Cortex of kidney (tissue), 1 donor: ENCODE measurements at places on chromosomes 16 and 17.

GRCh38 chr17:40886090-40886489 lies 1.0 kb upstream of the KRT20 start:
- DNase-seq: no peak

DNA sequence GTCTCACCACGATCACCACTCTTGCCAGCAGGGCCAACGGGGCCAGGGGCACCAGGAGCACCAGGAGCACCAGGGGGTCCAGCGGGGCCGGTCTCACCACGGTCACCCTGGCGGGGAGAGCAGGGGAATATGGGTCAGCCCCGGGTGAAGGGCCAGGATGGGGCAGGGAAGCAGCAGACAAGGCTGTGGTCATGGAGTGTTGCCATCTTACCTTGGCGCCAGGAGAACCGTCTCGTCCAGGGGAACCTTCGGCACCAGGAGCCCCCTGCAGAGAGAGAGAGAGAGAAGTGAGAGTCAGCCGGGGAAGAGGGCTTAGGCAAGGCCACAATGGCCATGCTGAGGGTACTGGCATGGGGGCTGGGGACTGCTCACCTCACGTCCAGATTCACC lies 12.9 kb downstream of the COL1A1 start:
- DNase-seq: no peak

GRCh38 chr16:66459878-66460277 lies 32.8 kb downstream of the BEAN1 start:
- DNase-seq: no peak

GRCh38 chr17:75078284-75079022 lies 9.3 kb upstream of the SLC16A5 start:
- no peak for DNase-seq

GRCh38 chr17:82875407-82875856 lies 35.6 kb upstream of the ZNF750 start:
- DNase-seq: no peak

GRCh38 chr16:12060751-12061150 lies 84.2 kb downstream of the SNX29 start:
- no peak for DNase-seq

- no peak for DNase-seq
Observed at GRCh38 chr16:57390636-57391295, 13.8 kb upstream of the CCL17 start.

GRCh38 chr16:89376812-89377452 lies 113.4 kb downstream of the ANKRD11 start:
- DNase-seq: no peak

DNA sequence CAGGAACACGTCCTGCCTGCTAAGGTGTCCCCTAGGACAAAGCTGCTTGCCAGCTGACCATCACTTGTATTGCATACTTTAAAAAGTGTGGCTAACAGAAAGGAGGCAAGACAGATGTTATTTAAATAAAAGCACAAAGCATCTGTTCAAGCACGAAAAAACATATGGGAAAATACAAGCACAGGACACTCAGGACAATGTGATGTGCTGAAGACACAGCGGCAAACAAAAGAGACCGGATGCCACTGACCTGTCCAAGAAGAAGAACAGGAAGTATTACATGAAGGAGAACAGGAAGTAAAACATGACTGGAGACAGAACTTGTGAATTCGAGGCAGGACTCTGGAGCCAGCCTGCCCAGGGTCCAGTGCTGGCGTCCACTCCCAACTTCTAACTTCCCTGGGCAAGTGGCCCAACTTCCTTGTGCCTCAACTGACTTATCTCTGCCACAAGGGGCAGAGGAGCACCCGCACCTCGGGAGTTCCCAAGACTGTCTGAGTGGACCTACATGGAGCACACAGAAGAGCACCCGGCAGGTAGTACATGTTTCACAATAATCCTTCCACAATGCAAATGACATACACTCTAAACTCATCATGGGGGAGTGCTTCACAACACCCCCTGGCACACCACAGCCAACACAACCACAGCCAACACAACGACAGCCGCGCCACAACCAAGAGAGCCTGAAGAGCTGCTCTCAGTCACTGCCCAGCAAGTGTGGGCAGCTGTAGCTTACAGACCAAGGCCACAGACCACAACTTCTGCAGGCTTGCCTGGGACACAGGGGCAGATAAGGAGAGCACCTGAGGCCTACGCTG lies 36.6 kb downstream of the ANKRD11 start:
- DNase-seq: no peak

- DNase-seq: no peak
Observed at GRCh38 chr17:69450918-69451317, 36.4 kb downstream of the MAP2K6 start.

DNA sequence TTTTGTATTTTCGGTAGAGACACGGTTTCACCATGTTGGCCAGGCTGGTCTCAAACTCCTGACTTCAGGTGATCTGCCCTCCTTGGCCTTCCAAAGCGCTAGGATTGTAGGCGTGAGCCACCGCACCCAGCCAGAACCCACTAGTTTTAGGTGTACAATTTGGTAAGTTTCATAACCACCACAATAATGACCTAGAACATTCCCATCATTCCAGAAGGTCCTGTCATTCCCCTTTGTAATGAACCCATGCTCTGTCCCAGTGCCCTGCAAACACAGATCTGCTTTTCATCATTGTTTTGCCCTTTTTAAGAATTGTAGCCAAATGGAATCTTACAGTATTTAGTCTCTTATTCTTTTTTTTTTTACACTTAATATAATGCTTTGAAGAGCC lies 35.6 kb upstream of the IRF8 start:
- no peak for DNase-seq

- DNase-seq: no peak
Observed at GRCh38 chr16:48153774-48154173, 2.0 kb downstream of the ABCC12 start.

DNA sequence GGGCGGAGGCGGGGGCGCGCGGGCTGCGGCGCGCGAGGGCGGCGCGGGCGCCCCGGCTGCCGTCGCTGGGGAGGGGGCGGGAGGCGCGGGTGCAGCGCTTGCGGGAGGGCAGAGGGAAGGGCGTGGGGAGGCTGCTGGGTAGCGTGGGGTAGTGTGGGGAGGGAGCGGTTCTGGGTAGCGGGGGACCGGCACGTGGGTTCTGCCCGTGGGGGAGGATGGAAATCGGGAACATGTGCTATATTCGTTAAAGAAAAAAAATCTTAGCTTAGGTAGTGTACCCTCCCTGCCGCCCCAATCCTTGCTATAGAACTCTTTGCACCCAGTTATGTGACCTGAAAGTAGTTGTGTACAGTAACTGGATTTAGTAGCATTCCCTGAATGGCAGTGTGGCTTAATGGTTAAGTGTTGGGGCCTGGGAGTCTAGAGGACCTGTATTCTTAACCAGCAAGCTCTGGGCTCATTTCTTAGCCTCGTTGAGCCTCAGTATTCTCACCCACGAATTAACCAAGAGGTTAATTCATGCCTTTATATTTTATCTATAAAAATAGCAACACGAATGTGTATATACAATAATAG lies 646 bp downstream of the RABEP1 start:
- DNase-seq: no peak

DNA sequence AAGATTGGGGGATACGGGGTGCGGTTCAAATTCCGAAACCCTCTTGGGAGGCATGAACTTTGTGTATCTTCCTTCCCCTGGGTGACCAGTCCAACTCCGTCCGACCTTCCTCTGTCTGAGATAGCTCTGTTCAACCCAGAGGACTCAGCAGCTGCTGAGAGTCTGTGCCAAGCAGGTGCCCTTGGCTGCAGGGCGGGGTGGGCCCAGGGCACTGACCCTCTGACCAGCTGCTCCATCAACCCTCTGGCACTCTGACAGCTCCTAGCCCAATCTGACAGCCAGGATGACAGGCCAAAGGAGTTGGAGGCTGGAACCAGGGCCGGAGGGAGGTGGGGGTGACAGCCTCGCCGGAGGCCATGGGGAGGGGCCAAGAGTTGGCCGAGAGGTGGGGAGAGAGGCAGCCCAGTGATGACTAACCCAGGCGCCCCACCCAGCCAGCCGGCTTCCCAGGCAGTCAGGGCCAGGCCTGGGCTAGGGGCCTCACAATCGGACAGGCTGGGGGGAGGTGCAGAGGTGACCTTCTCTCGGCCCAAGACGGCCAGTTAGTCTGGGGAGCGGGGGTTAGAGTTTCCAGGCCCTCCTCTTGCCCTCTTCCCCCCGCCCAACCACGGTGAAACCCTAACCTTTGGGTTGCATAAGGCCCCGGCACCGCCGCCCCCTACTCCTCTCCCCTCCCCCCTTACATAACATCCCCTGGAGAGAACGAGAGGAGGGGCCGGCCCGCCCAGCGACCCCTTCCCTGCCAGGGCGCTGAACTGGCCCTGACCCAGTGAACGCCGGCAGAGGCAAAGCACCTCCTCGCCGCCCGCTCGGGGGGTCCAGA lies 5.0 kb upstream of the TLCD2 start:
- no peak for DNase-seq

DNA sequence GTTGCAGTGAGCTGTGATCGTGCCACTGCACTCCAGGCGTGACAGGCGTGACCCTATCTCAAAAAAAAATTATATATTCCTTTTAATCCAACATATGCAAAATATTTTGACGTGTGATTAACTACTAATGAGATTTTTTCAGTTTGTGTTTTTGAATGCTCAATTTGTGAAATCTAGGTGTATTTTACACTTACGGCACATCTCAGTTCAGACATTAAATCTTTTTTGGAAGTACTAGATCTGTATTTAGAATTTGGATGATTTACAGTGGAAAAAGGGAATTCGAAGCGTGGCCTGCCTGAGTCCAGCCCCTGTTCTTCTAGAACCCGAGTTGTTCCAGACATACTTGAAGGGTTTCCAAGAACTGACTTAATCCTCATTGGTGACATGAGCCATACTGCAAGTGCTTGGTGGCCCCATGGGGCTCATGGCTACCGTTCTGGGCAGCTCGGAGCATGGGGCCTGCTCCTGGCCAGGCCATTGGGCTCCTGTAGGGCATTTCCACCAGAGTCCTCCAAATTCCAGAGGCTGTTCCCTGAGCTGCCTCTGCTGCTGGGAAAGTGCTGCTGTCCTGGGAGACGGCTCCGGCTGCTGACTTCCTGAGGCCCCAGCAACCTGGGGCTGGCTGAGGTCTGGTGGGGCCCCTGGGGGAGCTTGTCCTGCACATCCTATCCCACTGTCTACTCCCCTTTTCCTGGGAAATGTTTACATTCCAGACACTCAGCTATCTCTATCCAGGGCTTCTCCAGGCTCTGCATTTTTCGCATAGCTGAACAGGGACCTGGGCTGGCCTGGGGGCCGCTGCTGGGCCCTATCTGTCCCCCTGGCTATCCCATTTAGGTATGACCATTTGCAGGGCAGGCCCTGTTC lies 27.2 kb downstream of the LLGL2 start:
- no peak for DNase-seq

GRCh38 chr17:13114601-13115031 lies 96.8 kb upstream of the ELAC2 start:
- no peak for DNase-seq

DNA sequence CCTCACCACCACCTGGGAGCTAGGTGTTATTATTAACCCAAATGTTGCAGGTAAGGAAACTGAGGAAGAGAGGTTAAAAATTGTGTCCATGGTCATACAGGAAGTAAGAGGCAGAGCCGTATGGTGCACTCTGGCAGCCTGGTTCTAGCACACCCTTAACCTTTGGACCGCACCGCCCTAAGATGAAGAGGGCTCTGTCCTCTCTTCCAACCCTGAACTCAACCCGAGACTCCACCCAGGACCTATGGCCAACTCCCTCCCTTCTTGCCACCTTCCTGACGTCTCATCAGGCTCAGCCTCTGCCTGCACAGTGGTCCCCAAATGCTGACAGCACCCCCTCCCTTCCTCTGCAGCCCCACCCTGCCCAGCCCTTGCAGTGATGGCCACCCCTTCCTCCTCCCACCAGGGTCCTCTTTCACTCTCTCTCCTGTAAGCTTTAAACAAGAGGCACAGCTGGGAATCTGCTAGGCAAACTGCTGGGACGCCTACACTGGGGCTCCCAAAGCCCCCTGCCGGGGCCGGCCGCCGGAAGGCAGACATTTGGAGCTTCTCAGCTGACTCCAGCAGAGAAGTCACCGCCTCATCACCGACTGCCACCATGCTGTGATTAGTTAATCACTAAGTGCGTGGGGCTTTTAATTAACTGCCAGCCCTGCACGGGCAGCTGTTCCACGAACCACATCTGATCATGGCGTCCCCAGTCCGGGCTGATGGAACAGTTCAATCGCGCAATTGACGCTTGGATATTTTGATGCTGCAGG lies 16.7 kb upstream of the C16orf78 start:
- DNase-seq: no peak

- no peak for DNase-seq
Observed at GRCh38 chr16:4687946-4688673, 5.3 kb upstream of the NUDT16L1 start.

DNA sequence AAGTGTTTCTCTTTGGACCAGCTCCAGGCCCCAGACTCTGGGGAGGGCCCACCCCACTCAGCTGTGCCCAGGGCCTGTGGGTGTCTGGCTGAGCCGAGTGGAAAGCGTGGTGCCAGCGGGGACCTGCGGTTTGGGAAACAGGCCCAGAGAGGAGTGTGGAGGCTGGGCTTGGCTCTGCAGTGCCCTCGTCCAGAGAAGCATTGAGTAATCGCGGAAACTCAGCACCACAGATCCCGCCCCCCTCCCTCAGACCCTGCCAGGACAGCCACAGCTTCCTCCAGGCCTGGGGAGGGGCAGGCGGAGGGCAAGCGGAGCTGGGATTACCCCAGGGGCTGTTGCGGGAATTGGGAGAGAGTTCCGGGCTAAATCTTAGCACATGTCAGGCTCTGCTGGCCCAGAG lies 14.6 kb upstream of the PITPNA start:
- no peak for DNase-seq

DNA sequence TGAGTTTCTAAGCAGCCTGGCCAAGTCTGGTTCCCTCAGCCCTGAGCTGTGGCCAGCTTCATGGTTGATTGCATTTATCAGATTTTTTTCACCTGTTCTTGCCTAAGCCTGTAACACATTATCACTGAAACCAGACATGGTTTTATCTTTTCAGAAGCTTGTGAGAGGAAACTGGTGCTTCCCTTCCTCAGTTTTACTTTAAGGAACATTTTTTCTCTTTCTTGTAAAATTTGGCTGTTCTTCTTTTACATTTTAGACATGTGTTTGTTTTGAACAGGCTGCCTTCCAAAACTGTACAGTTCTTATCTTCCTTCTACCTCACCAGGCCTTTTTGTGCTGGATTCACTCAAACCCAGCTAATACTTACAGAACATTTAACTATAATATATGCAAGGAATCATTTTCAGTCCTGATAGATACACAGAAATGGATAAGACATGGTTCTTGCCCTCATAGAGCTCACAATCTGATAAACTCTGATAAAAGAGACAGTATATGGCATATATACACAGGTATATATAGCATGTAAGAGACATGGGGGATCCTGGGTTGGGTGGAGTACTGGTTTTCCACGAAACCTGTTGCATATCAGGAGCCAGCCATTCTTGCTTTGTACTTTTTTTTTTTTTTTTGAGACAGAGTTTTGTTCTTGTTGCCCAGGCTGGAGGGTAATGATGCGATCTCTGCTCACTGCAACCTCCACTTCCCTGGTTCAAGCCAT lies 44.5 kb downstream of the ZNRF1 start:
- no peak for DNase-seq

DNA sequence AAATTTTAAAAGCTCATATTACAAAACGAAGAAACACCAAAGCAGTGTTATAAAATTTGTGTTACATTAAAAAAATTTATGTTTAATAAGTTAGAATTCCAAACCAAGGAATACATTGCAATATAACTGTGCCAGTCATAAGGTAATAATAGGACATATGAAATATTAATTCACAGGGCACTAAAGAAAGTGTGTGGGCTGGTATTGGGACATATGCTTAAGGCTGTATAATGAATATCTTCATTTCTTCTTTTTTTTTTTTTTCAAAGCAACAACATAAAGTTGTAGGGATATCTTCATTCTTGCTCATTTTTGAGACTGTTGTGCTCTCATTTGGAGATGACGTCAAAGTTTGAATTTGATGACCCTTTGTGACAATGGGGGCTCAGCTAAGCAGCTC lies 17.5 kb upstream of the FBXO47 start:
- no peak for DNase-seq
